Naive thymus-derived CD8-positive, alpha-beta T cell (primary cell): ENCODE measurements at places on chromosomes 3 and 15.

- no peak for DNase-seq
These were observed 21.1 kb downstream of the ANXA2 start for GRCh38 chr15:60376677-60377095.

GRCh38 chr15:31274496-31275330 is 51.9 kb upstream of the KLF13 start:
- DNase-seq: no peak

- DNase-seq: no peak
These were observed 34.8 kb downstream of the COMMD2 start for GRCh38 chr3:149717391-149718056.

DNA sequence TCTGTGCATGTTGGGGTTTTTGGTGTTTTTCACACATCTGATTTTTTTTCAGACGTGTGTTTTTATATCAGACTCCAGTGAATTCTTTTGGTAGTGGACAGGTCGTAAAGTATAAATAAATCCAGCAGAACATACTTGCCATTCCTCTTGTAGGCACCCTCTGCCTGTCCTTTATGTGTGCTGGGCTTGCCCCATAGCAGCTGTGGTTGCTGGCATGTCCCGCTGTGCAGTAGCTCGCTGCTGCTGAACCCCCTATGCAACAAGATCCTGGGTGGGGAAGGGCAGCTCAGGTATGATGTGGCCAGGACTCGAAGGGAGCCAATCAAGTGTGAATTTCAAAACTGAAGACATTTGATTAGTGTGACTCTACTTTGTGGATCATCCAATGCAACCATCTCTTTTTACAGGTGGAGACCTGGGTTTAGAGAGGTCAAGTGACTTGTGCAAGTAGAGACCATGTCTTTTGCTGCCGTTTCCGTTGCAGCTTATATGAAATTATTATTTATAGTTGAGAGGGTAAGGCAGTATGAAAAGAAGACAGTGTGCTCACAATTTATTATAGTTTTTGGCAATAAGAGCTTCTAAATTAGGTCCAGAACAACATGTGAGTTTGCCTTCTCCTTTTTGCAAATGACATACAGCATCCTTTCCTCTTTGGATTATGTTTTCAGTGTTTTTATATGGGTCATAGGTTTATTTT is 350.8 kb upstream of the C2CD4B start:
- DNase-seq: no peak

- no peak for DNase-seq
These were observed 6.4 kb upstream of the TBC1D21 start for GRCh38 chr15:73866881-73867410.

DNA sequence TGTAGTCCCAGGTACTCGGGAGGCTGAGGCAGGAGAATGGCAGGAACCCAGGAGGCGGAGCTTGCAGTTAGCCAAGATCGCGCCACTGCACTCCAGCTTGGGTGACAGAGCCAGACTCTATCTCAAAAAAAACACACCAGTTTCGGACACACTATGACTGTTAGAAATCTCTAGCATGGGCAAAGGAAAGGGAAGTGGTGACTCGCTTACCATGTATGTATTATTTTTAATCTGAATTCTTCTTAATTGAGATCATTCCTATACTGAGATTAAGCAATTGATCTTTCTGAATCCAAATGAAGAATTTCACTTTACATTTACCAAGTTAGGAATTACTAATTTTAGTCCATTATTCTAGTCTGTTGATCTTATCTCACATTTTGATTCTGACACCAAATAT is 459.2 kb upstream of the ALCAM start:
- no peak for DNase-seq

GRCh38 chr3:59866076-59866475 is 816.3 kb upstream of the CFAP20DC start:
- no peak for DNase-seq
